Cortex of kidney (tissue), 1 donor: ENCODE measurements at places on chromosomes 1 and 21.

DNA sequence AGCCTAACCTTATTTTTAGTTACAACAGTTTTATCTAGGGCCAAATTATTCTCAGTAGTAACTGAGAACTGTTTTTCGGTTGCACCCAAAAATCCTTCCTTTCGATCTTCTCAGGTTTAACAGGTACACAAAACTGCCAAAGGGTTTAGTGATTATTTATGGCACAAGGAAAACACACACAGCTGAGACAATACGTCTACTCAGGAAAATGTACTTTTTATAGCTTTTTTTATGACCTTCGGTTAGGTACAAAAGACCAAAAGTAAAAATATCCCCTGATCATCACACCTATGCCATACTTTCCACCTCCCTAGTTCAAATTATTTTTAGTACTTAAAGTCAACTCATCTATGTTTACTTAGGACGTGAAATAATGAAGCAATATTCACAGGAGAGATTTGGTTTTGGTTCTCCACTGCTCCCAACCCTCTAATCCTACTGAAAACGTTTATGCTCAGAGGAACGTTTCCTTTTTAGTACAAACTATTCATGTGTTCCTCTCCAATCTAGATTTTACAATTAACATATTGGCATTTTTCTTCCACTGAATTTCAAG is 48.7 kb downstream of the TTLL7 start:
- no peak for DNase-seq

DNA sequence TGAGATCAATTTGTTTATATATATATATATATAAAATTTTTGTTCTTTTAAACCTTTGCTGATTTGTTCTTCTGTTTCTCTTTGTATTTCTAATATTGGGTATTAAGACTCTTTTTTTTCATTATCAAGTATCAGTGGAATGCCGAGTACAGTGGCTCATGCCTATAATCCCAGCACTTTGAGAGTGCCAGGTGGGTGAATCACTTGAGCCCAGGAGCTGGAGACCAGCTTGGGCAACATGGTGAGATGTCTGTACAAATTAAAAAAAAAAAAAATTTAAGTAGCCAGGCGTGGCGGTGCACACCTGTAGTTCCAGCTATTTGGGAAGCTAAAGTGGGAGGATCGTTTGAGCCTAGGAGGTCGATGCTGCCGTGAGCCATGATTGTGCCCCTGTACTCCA is 67.1 kb downstream of the MAST2 start:
- DNase-seq, result no peak

- no peak for DNase-seq
Observed at GRCh38 chr1:196098000-196098399, 510.2 kb downstream of the KCNT2 start.

GRCh38 chr1:57350610-57351009 is 73.2 kb downstream of the DAB1 start:
- no peak for DNase-seq

DNA sequence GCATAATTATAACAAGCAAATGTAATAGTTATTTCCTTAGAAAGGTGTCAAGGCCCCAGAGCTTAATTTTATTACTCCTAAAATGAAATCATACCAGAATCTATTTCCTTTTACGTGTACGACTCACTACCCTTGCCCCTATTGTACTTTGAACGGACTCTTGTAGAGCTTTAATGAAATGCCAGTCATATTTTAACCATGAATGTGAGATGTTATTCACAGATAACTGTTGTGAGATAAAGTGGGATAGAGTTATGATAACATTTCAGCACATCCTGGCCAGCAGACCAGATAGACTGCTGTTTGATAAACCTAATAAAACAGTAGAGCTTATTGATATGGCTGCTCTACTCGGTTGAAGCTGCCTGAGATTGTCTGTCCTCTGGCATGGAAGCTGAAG is 500.8 kb upstream of the PBX1 start:
- no peak for DNase-seq

- no peak for DNase-seq
Observed at GRCh38 chr1:21491488-21492355, 17.5 kb upstream of the ALPL start.

- DNase-seq, result no peak
Observed at GRCh38 chr21:40646651-40647050, 200.3 kb downstream of the DSCAM start.

DNA sequence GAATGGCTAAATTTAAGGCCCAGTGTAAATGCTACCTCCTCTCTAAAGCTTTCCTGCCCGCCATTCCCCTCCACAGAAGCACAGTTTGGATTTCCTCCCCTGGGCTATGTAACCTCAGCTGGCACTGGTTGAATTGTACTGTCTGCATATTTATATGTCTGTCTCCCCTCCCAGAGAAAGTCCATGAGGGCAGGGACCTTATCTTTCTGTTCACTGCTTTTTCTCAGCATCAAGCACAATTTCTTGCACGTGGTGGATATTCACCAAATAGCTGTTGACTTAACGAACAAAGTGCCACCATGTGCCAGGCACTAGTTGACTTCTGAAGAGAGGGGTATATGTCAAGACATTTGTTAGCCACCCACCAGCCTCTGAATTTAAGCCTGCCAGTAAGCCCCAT is 9.5 kb upstream of the PDIK1L start:
- no peak for DNase-seq

- no peak for DNase-seq
Observed at GRCh38 chr1:40241362-40241761, 6.4 kb upstream of the TMCO2 start.

DNA sequence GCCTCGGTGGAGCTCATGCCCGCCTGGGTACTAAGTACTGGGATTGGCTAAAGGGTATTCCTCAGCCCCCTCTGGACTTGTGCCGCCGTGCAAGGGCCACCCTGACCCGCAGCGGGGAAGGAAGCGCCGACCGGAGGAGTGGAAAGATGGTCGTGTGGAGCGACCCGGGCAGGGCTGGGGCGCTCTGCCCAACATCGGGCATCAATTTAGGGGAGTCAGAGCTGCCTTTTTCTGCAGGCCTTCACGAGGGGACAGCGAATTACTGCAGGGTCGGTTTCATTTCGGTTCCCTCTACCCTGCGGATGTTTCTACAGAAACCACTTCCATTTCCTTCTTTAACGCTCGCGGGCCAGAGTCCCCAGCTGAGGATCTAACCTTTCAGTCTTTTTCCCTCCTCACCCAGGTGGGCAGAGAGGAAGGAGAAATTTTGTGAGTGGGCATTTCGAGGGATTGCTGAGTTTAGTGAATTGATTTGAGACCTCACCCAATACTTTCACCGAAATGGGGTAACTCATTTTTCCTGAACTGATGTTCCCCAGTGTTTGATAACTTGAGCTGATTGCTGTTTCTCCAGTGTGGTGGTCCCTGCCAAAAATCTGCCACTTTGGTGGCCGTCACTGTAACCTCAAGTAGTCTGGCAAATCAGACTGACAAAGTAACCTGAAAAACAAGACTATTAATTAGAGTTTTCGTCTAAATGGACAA is 1.1 kb downstream of the TOR1AIP1 start:
- DNase-seq, result no peak

- DNase-seq, result no peak
Observed at GRCh38 chr1:166136222-166136621, 30.6 kb downstream of the FAM78B start.

DNA sequence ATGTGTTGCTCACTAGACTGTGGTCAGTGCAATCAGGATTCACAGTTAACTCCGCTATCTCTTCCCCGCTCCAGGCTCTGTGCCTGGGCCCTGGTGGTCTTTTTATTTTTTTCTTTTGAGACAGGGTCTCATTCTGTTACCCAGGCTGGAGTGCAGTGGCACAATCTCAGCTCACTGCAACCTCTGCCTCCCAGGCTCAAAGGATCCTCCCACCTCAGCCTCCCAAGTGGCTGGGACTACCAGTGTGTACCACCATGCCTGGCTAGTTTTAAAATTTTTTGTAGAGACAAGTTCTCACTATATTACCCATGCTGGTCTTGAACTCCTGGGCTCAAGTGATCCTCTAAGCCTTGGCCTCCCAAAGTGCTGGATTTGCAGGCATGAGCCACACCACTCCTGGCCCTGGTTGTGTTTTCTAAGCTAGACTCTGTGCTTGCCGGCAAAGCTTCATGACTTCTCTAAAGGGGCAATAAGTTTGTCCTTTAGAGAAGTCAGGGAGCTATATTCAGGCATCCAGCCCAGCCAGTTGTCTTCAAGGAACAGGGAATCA is 1.4 kb downstream of the RCSD1 start:
- DNase-seq, result no peak

DNA sequence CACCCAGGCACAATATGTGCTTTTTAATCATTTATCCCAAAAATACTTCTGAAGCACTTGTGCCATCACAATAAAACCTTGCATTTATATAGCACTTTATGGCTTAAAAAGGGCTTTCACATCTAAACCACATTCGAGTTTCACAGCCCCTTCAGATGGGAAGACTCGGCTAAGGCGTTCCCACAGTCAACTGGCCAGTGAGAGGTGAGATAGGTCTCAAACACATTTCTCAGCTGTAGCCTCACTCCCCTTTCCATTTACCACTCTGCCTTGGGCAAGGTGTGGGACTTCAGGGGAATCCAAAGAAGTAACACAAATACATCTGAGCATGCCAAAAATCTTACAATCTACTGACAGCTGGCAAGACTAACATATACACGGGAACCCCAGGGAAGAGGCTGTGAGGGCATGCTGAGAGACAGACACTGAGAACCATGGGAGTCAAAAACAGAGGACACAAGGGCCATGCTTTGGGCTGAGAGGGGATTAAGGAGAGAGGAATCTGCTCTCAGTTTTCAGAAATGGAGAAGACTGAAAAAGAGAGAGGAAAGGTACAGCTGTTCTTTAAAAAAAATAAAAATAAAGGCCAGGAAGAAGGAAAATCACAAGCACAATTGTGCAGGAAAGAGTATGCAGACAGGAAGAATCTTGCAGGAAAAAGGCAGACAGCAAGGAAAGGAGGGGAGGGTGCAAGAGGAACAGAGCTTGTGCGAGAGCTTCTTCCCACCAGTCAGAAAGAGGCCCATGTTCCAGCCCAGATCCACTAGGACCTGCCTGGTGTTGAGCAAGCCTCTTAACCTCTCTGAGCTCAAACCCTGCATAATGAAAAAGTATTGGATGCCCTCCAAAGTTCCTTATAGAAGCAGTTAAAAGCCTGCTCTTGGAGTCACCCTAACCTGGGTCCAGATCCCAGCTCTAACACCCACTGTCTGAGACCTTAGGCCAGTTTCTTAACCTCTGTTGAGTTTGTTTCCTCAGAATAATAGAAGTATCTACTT is 73.5 kb downstream of the JAK1 start:
- no peak for DNase-seq

DNA sequence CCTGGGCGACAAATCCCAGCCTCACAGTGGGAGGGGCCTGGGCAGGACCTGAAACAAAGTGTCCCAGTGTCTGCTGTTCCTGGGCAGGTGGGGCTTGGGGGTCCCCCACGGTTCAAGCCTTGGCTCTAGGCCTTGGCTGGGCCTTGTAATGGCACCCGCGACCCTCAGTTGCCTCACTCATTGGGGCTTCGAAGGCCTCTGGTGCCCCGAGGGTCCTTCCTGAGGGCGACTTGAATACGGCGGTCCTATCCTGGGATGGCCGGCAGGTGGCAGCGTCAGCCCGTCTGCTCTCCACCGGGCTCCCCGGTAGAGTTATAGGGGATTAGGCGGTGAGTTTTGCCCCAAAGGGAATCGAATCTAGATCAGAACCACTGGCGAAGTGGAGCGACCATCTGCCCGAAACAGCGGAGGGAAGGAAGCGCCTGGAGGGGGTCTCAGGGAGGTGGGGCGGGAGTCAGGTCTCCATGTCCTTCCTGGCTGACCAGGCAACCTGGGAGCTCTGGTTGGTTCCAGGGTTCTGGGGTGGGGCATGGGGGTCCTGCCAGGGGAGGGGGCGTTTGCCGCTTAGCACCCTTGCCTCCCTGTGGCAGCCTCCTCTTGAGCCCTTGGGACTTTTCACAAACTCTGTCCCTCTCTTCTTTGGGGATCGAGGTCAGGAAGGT is 2.1 kb upstream of the PEX10 start:
- DNase-seq, result no peak

DNA sequence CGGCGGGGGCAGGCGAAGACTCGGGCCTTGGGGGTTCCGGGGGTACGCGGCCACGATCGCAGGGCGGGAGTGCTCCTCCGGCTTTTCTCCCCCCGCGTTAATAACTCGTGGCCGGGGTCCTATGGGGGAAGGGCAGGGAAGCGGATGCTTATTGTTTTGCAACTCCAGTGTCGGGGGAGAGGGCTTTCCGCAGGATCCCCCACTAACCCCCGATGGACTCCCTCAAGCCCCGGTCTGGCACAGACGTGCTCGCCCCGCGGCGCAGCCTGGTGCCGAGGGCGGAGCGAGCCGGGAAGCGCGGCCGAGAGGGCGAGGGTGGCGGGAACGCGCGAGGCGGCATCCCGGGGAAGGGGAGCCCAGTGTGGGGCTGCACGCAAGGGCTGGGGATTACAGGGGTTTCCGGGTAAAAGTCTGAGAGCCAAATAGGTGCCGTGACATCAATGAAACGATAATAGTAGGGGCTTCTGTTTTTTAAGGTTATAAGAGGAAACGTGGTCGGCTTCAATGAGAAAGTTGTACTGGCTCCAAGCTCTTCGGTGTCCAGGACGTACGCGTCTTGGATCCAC is 772 bp downstream of the UCK2 start:
- no peak for DNase-seq

DNA sequence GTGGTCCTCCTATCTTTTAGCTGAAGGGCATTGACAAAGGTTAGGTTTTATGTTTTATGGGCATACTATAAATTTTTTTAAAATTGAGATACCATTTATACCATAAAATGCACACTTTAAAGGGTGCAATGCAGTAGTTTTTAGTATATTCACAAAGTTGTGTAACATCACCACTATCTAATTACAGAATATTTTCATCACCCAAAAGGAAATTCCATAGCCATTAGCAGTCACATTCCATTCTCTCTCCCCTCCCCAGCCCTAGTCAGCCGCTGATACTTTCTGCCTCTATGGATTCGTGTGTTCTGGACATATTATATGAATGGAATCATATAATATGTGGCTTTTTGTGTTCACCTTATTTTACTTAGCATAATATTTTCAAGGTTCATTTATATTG is 135.8 kb upstream of the B3GALT2 start:
- no peak for DNase-seq

- DNase-seq, result no peak
Observed at GRCh38 chr1:171716616-171717015, 25.2 kb downstream of the VAMP4 start.

- DNase-seq, result no peak
Observed at GRCh38 chr1:230043081-230043480, 24.0 kb upstream of the GALNT2 start.

GRCh38 chr1:50110151-50110550 is 1.4 kb downstream of the ELAVL4 start:
- no peak for DNase-seq

GRCh38 chr1:20654104-20654690 is 7.0 kb downstream of the DDOST start:
- DNase-seq, result no peak

DNA sequence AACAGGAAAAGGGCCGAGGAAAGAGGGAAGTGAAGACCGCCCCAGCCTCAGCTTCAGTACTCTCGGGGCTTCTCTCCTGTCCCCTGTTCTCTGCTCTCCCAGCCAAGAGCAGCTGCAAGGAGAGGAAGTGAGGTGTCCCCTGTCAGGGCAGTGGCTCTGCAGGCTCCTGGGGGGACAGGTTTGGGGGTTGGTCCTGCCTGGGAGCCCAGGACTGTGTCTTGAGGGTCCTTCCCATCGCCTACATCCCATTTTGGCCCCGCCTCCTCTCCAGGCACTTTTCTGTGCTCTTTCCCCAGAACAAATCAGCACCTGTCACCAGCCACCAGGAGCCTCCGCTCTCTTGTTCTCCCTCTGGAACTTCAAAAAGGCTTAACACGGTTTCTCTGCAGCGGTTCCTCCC is 82.6 kb downstream of the VWA5B1 start:
- DNase-seq, result no peak

GRCh38 chr1:234246638-234247116 is 126.6 kb upstream of the COA6 start:
- DNase-seq, result no peak

GRCh38 chr21:42092771-42093170 is 21.7 kb downstream of the UMODL1 start:
- no peak for DNase-seq
